ENCODE measurements at places on chromosomes 2 and 18.

GRCh38 chr2:1730015-1730927 lies 14.0 kb downstream of the PXDN start:
- no peak for DNase-seq

GRCh38 chr2:177553176-177553884 lies 160.8 kb downstream of the AGPS start:
- DNase-seq: no peak

DNA sequence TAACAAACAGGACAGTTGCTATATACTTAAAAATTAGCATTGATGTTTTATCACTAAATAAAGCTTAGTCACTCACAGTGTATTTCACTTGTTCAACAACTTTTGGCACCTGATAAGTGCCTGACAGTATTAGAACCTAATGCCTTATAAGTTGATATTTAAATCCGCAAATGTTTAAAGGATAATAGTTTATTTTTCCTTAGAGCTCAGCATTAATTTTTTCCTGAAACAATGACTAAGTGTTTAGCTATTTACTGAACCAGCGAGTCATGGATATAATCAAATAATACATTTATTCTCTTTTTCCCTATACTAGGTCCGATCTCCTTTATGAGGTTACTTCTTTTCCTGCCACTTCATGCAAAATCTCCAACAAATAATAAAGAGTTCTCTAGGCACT lies 146.0 kb upstream of the PGAP1 start:
- no peak for DNase-seq

- no peak for DNase-seq
Observed at GRCh38 chr2:158346032-158346431, 110.5 kb downstream of the CCDC148 start.

- no peak for DNase-seq
Observed at GRCh38 chr2:130762031-130762909, 6.9 kb downstream of the AMER3 start.

- peak; percentile 6 for DNase-seq
Observed at GRCh38 chr2:200585730-200586643, at the start of gene AOX1. AOX1 (plus strand) TSS chr2:200586014; CDS start chr2:200586109, 95 bp downstream.

- peak; percentile 57 for DNase-seq
Observed at GRCh38 chr2:233385489-233386044, 31.3 kb downstream of the DGKD start.

DNA sequence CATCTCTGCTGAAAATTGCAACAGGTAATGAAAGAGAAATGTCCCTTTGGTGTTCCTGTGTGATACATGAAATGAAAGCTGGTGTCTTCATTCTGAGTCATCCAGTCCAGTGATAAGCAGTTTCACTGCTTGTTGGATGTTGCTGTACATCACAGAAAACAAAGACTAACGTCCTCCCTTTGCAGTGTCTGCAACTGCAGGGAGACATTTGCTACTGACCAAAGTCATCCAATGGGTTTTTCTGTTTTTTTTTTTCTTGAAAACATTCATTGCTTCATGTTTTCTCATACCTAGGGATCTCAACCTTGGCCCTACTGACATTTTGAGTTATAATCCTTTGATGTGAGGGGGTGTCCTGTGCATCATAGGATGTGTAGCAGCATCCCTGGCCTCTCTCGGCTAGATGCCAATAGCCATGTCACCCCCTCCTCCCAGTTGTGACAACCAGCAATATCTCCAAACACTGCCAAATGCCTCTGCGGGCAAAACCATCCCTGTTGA lies 63.6 kb upstream of the FZD5 start:
- DNase-seq: no peak

- DNase-seq: no peak
Observed at GRCh38 chr2:9398881-9399780, 24.2 kb downstream of the ITGB1BP1 start.

GRCh38 chr2:215141706-215142105 lies 3.3 kb upstream of the ABCA12 start:
- no peak for DNase-seq

DNA sequence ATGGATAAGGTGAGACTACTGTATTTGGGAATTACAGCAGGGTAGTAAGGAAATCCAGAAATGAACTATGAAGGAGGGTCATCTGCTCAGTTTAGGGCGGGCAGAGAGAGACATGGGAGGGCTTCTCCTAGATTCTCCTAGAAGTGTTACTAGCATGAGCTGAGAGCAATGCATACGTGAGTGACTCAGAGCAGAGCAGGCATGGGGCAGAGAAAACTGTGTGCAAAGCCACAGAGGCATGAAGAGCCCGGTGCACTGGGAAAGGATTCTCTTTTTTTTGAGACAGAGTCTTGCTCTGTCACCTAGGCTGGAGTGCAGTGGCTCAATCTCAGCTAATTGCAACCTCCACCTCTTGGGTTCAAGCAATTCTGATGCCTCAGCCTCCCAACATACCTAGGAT lies 116.2 kb downstream of the SOCS6 start:
- DNase-seq: no peak

DNA sequence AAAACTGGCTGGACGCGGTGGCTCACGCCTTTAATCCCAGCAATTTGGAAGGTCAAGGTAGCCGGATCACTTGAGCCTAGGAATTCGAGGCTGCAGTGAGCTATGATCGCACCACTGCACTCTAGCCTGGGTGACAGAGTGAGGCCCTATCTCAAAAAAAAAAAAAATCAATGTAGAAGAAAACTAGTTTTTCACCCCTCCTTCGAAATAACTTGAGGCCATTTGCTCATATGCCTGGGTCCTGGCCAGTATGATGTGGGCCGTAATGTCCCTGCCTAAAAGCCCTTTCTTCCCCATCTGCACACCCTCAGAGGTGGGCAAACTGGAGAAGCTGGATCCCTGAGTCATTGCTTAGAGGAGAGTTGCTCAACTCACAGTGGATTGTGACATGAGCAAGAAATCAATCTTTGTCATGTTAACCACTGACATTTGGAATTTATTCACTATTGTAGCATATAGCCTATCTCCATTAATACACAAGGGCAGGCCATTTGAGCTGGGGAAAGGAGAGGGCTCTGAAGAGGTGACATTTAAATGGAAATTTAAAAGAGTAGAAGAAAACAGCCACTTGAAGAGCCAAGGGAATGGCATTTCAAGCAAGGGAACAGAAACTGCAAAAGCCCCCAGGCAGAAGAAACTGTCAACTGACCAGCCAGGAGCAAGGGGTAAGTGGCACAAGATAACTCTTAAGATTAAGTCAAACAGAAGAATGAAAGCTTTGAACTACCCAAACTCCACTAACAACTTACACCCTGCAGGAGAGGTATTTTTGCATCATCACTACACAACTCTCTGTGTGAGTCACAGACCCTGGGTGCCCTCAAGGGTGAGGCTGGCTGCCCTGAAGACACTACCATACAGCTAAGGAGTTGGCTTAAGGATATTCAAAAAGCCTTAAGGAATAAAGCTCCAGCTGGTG lies 7.6 kb upstream of the METTL21A start:
- no peak for DNase-seq

GRCh38 chr2:157150747-157151146 lies 106.8 kb upstream of the GALNT5 start:
- no peak for DNase-seq

- DNase-seq: no peak
Observed at GRCh38 chr2:120430501-120430830, 84.5 kb downstream of the INHBB start.

DNA sequence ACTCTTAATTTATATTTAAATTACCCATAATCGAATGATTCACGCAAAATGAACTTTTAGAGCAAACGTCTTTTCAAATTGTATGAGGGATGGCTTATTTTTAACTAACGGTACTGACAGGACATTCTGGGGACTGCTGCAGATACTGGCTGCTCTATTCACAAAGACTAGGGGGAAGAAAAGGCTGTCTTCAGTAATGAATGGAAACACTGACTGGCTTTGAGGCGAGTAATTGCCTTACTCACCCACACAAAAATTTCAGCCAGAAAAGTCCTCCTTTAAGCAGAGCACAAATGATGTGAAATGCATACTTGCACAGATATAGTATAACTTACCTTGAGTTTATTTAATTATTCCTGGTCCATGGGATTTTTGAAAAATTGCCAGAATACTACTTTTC lies 852.6 kb downstream of the DPP10 start:
- DNase-seq: no peak
